Head of caudate nucleus (tissue), 42 donors: ENCODE measurements at places on chromosomes 1 and 21.
A peak's percentile ranks its signal among the peaks of the same experiment; 100 is the strongest.

GRCh38 chr1:231702804-231703203, 76.2 kb downstream of the DISC1 start:
- no peak for DNase-seq

DNA sequence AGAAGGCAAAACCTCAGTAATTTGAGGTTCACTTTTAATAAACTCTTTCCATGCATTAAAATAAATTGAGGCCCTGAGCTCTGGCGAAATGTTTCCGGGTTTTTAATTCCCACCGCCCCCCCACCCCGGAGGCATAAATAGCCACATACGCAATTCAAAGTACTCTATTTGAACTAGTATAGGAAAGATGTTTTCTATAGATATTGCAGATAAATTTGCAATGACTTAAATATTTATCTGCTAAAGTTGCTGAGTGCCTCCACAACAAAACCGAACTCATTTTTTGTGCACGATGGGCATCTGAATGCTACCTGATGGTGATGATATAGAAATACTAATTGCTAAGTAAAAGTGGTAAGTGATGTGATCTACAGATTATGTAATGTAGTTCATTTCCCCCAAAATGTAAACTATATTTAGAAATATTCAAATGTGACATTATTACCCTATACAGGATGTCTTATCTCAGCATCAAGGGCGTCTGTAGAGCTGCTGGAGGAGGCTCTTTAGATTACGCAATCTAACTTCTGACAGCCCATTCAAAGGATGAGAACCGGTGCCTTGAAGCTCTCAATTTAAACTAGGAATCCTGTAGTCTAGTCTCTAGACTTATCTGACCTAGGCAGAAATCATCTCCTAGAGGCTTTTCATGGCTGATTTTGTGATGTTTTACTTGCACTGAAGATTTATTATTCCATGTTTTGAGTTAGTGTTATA, 8.5 kb downstream of the IRF2BP2 start:
- no peak for DNase-seq

DNA sequence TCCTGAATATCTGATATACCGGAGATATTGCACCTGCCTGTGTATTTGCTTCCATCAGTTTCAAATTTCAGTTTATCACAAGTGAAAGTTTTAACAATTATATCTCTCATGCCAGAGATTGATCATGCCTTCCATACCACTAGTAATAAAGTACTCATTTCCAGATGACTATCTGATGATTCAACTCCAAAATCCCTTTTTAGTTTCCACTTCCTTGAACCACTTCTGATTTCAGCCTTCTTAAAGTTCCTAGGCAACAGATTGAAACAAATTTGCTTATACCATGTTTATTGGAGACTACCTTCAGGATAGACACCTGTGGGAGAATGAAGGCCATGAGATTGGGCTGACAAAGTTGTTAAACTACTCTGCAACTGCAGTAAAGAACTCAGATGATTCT, 21.5 kb upstream of the COL11A1 start:
- no peak for DNase-seq

DNA sequence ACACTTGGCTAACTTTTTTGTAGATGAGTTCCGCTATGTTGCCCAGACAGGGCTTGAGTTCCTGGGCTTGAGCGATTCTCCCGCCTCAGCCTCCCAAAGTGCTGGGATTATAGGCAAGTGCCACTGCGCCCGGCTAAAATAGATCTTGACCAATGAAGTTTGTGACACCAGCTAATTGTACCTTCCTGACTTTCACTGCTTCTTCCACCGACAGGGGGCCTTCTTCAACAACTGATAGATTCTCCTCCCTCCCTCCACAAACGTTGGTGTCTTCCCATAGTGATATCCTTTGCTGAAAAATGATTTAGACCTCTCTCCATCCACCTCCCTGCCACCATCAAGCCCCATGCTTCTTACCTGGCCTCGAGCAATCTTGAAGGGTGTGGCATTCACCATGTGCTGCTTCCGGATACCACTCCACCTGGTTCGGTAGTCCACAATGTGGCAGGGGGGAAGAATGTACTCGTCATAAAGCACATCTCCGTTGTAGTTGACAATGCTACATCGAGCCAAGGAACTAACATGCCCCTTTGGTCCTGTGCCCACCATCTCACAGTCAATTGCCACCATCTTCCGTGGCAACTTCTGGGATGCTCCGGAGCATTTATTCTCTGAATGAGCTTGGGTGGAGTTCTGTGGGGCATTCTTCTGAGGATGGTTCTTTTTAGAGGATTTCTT, 1.6 kb upstream of the METTL25B start:
- DNase-seq = peak; percentile 52

DNA sequence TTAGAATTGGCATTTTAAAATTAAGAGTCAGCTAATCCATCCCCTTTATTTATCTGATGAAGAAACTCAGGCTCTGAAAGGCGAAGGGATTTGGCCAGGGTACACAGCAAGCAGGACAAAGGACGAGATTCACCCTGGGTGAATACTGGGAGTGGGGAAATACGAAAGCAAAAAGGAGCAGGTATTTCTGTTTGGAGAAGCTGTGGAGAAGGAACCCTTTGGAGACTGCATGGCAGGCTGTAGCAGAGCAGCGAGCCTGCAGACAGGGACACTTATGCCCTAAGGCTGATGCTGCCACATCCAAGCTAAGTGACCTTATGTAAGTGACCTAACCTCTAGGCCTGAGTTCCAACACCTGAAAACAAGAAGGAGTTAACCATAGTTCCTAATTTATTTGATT, 207.2 kb upstream of the C1orf87 start:
- DNase-seq = no peak

DNA sequence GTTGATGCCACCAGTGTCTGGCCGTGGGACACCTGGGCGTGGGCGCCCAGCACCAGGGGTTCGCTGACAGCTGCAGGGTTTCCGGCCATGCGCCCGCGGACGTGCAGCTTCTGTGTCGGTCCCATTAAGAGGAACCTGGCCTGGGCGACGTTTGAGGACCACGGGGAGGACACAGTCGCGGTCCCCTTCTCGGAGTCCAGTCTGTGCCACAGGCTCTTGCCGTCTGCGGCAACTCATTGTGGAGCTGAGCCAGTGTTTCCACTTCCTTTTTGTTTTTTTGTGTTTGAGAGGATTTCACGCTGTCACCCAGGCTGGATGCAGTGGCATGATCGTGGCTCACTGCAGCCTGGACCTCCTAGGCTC, 1.6 kb upstream of the C1orf159 start:
- no peak for DNase-seq

- DNase-seq = no peak
These were observed 52.0 kb downstream of the CD2 start for GRCh38 chr1:116806245-116806644.

DNA sequence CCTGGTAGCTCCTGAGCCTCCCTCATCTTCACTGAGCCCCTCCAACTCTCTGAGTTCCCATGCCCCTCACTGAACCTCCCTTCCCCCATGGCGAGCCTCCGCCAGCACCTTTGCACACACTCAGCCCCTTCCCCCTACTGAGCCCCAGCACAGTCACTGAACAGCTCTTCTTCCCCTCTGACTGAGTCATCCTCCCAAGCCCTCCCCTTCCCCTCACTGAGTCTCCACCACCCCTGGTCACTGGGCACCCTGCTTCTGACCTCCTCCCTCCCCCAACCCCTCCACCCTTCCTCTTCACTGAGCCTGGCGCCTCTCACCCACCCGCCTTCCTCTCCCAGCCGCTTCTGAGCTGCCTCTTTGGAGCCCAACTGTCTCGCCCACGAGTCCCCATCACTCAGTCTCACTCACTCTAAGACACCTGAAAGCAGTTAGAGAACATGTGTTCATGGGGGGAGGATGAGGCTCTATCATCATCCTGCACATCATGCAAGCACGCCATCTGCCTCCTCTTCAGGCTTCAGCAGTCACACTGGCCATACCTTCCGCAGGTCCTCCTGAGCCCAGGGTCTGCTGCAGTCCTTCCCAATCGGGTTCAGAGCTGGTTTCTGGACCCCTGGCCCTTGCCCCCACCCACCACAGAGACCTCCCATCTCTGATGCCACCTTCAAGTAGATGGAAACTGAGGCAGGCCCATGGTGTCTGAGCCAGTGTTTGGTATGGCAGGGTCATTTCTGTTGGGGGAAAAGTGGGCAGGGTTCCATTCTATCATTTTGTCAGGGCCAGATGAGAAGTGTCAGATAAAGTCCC, 2.0 kb upstream of the TRNP1 start:
- peak; percentile 44 for DNase-seq

DNA sequence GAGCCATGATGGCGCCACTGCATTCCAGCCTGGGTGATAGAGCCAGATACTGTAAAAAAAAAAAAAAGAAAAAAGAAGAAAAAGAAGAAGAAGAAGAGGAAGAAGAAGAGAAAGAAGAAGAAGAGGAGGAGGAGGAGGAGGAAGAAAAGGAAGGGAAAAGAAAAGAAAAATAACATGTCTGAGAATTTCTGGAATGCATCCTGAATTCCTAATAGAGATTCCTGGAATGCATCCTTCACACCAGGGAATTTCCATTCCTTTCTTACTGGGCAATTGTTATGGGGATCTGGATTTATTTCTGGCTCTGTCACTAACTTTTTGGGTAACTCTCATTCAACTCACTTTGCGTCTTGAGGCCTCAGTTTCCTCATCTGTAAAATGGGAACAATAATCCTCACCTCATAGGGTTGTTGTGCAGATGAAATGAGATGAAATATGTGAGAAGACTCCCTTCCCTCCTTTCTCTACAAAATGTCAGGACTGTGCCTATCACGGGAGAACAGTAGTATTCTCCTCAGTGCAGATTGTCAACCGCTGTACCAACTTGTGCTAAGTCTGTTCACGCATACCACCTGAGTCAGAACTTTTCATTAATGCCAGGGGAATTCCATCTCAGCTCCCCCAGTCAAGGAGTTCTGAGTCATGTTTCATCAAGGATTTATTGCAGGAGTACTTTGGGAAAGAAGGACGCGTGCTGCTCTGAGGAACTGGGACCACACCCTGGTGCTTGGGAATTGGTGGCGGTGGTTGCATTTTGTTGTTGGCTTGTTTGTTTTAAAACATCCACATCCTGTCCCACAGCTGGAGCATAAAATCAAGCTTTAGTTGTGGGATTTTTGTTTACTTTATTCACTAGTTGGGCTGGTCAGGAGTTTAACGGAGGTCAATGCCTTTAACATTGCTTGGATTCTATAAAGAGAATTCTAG, 42.4 kb upstream of the ROR1 start:
- DNase-seq = no peak

- no peak for DNase-seq
These were observed 44.7 kb downstream of the NAV1 start for GRCh38 chr1:201583663-201584062.

DNA sequence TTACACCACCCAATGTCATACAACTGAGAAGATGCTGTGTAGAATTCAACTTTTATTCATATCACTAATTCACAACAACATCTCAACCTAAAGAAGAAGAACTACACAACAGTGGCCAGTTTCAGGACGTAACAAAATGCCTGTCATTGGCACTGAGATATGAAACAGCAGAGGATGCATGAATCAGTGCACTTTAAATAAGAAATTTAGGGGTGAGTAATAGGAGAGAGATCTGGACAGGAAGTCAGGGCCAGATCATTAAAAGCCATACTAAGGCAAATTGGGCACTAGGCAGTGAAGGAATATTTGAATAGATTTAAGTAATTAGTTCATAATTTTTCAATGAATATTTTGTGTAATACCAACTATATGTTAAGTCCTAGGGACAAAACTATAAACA, 510.5 kb downstream of the PLPP3 start:
- DNase-seq = no peak

- DNase-seq = no peak
These were observed 9.1 kb downstream of the TTC4 start for GRCh38 chr1:54724771-54725170.

GRCh38 chr21:29181799-29182470, 51.5 kb downstream of the MAP3K7CL start:
- DNase-seq = no peak

DNA sequence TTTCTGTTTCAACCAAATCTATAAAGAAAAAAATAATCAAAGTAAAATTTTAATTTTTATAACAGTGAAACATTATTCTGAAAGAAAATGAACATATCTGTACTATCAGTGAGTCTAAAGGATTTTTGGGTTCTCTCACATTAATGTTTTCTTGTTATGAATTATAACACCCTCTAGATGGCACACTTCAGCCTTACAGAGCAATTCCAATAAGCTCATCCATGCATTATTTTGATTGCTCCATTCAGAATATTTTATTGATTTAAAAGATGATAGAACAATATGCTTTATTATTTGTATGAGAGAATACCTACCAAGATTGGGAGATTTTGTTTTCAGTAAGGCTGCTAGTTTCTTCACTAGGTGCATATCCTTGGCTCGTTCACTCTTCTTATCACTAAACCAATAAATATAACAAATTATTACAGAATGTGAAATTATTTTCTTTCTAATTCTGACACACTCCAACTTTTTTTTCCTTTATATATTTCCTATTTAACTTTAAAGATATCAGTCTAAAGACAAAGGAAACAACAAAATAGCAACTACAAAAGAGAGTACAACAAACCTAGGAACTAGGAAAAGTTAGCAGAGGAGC, 82.4 kb downstream of the RAB3GAP2 start:
- no peak for DNase-seq

- no peak for DNase-seq
These were observed 24.6 kb downstream of the HMGN2 start for GRCh38 chr1:26496861-26497260.
